ENCODE measurements at places on chromosomes 6 and 20.

DNA sequence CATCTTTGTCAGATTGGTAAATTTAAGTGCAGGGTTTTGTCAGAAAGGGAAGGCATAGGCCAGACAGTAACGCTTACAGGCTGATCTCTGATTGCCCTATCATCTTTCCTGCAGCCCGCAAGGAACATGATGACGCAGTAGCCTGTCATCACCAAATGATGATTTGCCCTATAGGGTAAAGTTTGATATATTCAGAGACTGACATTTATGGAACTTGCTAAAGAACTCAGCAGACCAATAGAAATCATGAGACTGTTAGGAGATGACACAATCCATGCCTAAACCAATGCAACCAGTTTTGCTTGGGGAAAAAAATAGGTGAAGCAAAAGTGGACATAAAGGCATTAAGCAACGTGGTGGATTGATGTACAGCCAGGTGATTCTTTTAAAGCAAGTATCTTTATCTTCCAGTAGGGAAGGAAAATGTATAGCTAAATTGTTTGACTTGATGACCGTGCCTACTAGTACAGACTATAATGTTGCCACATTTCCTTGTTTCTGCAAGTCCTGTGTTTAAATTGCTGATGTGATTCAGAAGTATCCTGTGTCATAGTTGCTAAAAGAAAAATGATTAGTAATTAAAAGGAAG, 2.4 kb downstream of the NUS1 start:
- DNase-seq: peak; percentile 78

DNA sequence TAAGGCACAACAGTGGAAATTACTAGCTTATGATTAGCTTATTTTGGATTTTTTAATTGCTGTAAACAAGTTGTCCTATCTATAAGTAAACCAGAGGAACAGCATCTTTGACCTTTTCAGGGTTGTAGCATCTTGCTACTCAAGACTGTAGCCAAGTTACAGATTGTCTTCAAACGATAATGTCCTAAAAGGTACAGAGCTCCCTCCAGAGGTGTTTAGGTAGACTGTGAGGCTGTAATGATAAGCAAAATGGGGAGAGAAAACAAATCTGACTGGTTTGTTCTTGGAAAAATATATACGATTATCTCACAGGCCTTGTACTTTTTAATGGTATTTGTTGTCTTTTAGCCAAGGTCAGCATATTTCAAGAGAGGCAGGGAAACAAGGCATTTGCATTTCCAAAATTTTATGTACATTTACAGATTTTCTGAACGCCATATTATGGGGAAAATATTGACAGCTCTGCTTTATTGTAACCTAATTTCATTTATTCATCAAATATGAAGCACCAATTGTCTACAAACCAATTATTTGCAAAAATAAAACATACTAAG, 273.4 kb downstream of the MEI4 start:
- DNase-seq: no peak

- no peak for DNase-seq
Observed at GRCh38 chr6:163250116-163250515, 164.4 kb upstream of the QKI start.

- DNase-seq: no peak
Observed at GRCh38 chr6:123127807-123128206, 131.8 kb downstream of the CLVS2 start.

- no peak for DNase-seq
Observed at GRCh38 chr6:34810936-34811632, 19.2 kb downstream of the BLTP3A start.

DNA sequence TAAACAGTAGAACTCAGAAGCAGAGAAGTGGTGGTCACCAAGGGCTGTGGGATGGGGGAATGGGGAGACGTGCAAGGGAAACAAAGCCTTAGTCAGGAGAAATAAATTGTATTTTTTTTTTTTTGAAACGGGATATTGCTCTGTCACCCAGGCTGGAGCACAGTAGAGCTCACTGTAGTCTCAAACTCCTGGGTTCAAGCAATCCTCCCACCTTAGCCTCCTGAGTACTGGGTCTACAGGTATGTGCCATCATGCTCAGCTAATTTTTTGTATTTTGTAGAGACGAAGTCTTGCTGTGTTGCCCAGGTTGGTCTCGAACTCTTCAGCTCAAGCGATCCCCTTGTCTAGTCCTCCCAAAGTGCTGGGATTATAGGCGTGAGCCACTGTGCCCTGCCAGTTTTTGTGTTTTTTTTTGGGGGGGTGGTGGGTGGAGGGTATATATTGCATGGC, 3.4 kb downstream of the HSPA1B start:
- DNase-seq: no peak

- DNase-seq: no peak
Observed at GRCh38 chr6:98636941-98637340, 197.4 kb upstream of the POU3F2 start.

DNA sequence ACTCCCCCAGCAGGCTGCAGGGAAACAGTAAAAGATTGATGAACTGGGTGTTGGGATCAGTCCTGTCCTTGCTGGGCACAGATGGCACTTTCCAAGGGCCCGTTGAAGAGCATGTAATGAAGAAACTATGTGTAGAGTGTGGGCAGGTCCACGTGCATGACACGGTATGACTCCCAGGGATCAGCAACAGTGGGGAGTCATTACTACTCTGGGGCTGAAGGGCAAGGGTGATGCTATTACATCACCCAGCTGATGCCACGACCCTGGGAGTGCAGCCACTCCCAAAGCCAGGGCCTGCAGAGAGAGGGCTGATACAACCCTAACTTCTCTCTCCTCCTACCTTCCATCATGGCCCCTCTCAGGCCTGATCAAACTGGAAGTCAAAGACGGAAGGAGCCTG, 20.1 kb downstream of the KCNK17 start:
- no peak for DNase-seq

DNA sequence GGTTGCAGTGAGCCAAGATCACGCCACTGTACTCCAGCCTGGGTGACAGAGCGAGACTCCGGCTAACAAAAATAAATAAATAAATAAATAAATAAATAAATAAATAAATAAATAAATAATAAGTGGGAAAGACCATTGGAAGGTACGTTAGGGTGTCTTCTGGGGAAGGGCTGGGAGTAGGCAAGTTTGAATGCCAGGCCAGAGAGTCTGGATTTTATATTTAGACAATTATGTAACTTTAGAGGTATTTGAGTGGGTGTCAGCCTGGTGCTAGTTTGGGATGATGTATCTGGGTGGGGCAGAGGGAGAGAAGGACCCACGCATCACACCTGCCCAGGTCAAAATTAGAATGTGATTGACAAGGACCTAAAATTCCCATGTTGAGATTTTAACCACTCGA, 108.5 kb upstream of the PRND start:
- DNase-seq: no peak

DNA sequence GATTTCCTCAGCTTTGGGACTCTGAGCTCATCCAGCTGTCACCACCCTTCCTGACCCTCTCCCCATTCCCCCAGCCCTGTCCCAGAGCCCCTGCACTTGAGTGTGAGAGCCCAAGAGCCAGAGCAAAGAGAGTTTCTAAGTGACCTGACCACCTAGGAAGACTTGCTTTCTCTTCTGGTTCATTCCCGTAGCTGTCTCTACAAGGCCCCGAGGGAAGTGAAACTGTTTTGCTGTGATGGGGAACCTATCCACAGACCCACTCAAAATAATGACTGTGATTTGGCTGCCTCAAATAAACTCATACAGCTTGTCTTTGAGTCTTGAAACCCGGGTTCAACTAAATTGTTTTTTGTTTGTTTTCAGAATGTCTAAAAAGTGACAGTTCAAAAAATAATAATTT, 74.6 kb upstream of the XRN2 start:
- DNase-seq: no peak

- DNase-seq: no peak
Observed at GRCh38 chr20:50798650-50799049, 3.8 kb downstream of the BCAS4 start.

GRCh38 chr20:31630187-31630790, 7.4 kb upstream of the COX4I2 start:
- peak; percentile 11 for DNase-seq

- no peak for DNase-seq
Observed at GRCh38 chr20:61762886-61763739, 302.6 kb downstream of the TAF4 start.

DNA sequence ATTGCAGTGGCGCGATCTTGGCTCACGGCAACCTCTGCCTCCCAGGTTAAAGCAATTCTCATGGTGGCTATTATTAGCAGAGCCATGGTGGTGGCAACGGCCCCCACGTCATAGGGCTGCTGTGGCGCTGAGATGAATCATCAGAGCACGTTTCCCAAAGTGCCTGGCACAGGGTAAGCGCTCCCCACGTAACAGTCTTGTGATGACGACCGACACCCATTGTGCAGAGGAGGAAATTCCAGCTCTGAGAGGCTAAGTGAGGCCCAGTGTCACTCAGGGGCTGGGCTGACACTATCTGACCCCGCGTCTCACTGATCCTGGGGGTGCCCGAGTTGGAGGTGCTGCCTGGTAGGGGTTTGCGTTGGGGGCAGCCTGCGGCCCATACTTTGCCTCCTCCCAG, 16.2 kb downstream of the SUN5 start:
- DNase-seq: no peak

GRCh38 chr6:138258197-138258596, 39.9 kb upstream of the PBOV1 start:
- no peak for DNase-seq

- peak; percentile 7 for DNase-seq
Observed at GRCh38 chr6:105835373-105835772, 250.8 kb upstream of the PRDM1 start.

- no peak for DNase-seq
Observed at GRCh38 chr6:153613719-153614455, 425.2 kb upstream of the OPRM1 start.

GRCh38 chr6:168384045-168385036, 56.6 kb upstream of the SMOC2 start:
- DNase-seq: peak; percentile 73

- peak; percentile 16 for DNase-seq
Observed at GRCh38 chr6:11425431-11425871, 112.1 kb upstream of the TMEM170B start.

Measured in amniotic epithelial cell (primary cell).